Activated T-cell treated with anti-CD3 and anti-CD28 coated beads, Interleukin-2, amount 50 U/mL, for 48 hours (primary cell): ENCODE measurements at places on chromosomes 1 and 21.

DNA sequence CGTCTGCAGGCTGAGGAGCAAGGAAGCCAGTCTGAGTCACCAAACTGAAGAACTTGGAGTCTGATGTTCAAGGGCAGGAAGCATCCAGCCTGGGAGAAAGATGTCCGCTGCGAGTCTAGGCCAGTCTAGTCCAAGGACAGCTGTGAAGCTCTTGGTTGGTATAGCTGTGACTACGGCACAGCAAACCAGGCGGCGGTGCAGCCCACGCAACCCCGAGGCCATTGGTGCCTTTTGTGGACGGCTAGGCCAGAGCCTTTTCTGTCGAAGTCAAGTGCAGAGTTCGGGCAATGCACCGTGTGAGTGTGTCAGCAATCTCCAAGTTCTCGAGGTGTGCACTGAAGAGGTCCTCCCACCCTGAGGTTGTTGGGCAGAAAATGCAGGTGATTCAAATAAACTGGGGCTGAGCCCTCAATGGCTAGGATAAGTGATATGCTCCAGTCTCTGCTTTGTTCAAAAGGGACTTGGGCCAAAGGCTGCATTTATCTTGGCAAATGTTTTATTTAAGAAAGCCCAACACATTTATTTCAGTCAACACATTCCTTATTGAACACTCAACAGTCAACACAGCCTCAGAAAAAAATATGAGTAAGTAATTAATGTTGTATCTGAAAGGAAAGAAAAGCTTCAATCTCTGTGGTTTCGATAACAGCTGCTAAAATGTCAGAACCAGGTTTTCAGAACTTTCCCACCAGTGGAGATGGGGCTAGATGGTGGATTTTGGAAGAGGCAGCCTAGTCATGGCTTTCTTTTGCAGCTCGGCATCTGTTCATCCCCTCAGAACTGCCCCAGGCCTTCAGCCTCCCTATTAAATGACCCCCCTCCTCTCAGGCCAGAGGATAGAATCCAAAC lies 78.1 kb upstream of the COX20 start:
- DNase-seq = no peak

- no peak for DNase-seq
These were observed 860.4 kb downstream of the USP25 start for GRCh38 chr21:16590186-16590585.

DNA sequence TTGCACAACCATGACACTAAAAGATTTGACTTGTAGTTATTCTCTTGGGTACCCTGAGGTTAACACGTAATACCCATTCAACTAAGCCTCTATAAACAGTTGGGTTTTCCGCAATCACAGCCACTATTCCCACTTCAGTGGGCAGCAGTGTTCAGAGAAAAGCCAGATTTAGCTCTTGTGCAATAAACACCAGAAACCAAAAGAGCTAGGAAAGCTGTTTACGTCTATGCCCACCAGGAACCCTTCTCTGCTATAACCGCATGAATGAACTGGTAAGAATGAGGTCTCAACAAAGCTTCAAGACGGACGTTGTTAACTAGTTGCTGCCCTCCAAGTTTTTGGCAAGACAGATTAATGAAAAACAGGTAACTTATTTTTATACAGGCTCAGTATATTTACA lies 101.3 kb downstream of the SLC45A1 start:
- DNase-seq = no peak

- no peak for DNase-seq
These were observed 48.5 kb upstream of the IGSF21 start for GRCh38 chr1:18058981-18059605.

GRCh38 chr1:166544561-166544960 lies 294.7 kb upstream of the POGK start:
- DNase-seq = no peak

GRCh38 chr1:156910309-156910782 lies 10.1 kb upstream of the LRRC71 start:
- DNase-seq = peak; percentile 77

DNA sequence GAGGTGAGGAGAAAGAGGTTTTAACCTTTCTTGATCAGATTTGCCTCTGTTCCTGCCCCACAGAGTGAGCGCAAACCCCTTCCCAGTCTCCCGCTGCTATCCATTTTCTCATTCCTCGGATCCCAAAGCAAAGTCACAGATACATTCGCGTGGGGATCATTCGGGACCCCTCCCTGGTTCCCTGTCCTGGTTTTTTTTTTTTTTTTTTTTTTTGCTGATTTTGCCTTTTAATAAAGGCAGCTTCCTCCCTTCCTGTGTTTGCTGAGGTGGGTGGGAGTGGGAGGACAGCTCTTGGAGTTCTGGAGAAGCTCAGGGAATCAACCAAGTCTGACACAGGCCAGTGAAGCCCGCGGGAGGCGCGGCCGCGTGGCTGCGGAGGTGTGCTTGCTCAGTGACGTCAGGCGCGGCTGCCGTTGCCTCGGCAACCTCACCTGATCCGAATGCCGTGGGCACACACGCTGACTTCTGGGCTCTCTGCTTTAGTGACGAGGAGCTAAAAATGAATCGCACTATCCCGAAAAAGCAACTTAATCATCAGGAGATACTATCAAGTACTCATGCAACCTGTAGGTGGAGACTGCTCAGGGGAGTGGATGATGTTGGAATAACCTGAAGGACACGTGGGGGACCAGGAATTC lies 106.4 kb downstream of the TBX19 start:
- DNase-seq = peak; percentile 83

DNA sequence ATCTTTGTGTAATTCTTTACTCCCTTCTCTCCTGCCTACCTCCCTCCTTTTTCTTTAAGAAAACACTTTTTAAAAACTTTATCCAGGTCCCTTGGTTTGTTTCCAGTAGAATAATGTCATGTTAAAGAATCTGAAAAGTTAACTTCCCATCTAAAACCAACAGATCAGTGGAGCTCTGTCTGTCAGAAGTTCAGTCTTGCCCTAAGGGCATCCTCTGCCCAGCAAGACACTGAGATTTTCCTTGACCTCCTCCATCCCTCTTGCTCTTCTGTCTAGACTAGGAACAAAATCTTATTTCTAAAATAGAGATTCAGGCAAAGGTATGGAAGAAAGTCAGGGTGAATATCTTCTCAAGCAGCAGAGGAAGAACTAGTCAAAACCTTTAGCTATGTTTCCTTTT lies 5.7 kb upstream of the GNL2 start:
- DNase-seq = no peak

- no peak for DNase-seq
These were observed 6.2 kb downstream of the CSRP1 start for GRCh38 chr1:201500670-201501120.
